Brain pericyte (primary cell): ENCODE measurements at places on chromosomes 11 and 22.

- no peak for DNase-seq
Observed at GRCh38 chr11:2348986-2349385, 28.1 kb upstream of the CD81 start.

- DNase-seq: no peak
Observed at GRCh38 chr11:126331286-126331685, 24.2 kb upstream of the ST3GAL4 start.

- no peak for DNase-seq
Observed at GRCh38 chr11:35978183-35978582, 34.3 kb downstream of the LDLRAD3 start.

- DNase-seq: no peak
Observed at GRCh38 chr22:17303441-17303839, 65.8 kb upstream of the CECR2 start.

- DNase-seq: no peak
Observed at GRCh38 chr11:85307366-85307765, 319.8 kb downstream of the DLG2 start.

DNA sequence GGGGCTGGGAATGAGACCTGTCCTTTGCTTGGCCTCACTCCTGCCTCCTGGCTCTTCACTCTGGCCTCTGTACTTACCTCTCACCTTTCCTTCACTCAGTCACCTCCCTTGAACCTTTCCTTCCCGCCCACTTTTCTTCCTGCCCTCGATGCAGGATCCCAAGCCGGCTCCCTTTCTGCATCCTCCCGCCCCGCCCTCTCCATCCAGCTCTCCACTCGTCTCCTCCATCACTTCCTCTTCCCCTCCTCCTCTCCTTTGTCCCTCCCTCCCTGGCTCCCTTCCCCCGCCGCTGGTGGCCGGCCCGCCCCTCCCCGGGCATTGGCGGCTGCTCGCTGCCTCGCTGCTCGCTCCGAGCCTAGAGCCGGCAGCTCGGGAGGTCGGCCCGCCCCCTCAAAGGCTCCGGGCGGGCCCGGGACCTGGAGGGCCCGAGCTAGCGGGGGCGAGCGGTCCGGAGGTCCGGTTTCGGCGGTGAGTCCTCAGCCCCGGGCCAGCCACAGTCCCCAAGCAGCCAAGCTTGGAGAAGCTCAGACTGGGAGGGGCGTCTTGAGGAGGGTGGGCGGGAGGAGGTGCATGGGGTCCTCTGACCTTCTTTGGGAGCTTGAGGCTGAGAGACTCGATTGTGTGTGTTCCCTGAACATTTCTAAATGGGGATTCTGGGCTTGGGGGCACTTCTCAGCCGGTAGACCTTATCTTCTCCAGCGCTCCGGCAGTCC lies 13.8 kb downstream of the PHLDB1 start:
- no peak for DNase-seq

DNA sequence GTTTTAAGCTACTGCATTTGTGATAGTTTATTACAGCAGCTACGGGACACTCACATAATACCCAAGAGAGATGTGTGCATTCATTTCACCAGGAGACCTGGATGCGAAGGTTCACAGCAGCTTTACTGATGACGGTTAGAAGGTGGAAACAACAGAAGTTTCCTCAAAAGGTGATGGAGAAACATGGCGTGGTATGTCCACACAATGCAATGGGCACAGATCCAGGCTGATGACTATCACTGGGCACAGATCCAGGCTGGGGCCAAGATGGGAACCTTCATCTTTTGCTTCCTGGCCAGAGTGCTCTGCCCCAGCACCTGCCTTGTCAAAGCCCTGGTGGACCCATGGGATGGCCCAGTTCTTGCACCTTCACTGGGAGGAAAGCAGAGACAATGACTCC lies 30.6 kb upstream of the RFPL3 start:
- DNase-seq: no peak

DNA sequence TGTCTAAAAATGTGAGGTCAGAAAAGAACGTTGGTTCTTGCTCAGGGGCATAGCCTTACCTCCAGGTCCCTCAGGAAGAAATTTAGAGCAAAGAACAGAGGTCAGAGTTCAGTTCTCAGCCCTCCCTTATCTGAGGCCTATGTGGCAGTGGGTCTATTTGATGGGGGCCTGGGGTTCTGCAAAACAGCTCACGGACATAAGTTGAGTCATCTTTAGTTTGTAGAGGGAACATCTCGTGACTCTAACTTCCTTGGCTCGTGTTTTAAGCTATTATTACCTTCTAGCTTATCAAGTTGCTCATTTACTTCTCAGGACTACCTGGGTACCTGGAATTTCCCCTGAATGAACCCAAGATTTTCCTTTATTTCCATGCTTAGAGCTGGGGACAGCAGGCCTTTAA lies 91.3 kb upstream of the AMOTL1 start:
- DNase-seq: no peak

DNA sequence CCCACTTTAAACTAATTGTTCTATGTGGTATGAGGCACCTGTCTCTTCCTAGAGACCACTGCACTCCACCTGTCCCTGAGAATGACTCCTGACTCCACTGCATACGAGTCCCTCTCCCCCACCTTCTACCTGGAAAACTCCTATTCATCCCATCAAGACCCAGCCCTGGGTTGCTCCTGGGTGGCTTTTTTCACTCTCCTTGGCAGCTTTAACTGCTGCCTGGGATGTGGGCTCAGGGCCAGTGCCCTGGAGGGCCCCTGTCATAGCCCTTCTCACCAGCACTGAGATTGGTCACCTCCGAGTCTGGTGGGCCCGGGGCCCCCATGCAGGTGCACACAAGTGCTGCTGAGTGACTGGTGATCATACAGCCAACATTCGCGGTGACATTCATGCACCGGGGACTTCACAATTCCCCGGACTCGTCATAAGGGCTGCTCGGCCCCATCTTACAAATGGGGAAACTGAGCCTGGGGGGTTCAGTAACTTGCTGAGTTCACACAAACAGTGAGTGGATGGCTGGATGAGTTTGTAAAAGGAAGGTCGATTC lies 25.9 kb upstream of the TOLLIP start:
- no peak for DNase-seq

- DNase-seq: no peak
Observed at GRCh38 chr11:130706572-130706971, 209.7 kb downstream of the SNX19 start.

DNA sequence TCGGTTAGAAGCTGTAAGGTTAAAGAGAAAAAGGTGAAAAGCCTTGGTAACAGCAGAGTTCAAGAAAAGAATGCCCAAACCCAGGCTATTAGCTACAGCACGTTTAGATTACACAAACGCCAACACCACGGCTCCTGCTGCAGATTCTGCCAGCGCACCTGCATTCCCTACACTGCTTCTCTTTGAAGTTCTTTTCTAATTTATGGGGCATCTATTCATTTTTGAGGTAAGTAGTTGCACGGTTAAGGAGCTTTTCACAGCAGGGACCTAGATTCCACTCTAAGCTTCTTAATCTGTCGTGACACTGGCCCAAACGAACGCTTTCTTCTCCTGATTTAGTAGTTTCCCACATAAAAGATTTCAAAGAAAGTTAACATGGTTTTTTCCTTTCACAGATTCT lies 38.0 kb upstream of the CHKA start:
- no peak for DNase-seq

- DNase-seq: no peak
Observed at GRCh38 chr11:44494785-44495184, 70.7 kb upstream of the CD82 start.

DNA sequence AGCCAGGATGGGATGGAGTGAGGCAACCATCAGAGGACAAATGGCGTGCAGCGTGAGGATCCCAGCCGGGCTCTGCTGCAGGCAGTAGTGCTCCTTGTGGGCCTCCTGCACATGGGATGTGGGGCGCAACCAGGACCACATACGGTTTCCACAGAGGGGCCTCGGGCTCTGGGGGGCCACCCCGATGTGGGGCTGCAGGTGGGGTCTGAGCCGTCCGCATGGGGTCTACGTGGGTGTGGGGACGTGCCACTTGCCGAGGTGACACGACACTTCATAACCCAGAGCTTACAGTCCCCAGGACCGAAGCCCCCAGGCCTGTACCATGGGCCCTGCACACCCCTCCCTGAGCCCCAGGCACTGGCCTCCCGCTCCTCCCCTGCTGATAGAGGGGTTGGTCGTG lies 10.8 kb downstream of the TTLL8 start:
- DNase-seq: no peak

DNA sequence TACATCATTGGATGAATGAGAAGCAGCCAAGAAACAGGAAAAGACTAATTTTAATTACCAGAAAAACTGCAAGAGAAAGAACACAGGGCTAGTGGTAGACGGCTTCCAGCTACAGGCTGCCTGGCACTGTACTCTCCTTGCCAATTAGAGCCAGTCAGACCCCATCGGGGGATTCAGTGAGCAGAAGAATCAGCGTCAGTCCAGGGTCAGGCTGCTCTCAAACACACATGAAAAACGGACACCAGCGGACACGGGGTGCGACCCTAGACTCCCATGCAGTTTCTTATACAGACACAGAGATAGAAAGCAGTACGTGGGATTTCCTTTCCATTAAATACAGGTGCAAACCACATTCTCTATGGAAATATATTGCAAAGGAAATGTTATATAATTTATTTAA lies 1.1 kb upstream of the CNTN5 start:
- no peak for DNase-seq

DNA sequence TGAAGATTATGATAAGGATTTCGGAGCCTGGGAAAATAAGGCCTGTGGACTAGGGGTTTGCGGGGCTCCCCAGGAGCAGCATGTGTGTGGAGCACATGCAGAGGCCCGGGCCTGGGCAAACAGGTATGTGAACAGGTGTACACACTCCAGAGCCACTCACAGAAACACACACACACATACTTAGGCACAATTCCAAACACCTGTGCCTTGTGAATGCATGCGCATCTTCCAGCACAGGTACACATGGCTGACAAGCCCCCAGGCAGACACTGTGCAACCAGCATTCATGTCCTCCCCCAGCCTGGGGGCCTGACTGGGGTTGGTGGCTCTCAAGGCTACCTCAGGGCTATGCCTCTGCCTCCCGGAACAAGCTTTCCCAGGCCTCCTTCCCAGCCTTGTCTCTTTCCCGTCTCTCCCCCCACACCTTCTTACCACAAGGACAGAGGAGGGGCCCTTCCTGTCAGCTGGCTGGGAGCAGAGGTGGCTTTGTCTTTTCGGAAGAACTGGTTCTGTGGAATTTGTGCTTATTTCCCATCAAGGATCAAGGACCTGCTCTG lies 2.6 kb upstream of the P2RY6 start:
- DNase-seq: no peak

DNA sequence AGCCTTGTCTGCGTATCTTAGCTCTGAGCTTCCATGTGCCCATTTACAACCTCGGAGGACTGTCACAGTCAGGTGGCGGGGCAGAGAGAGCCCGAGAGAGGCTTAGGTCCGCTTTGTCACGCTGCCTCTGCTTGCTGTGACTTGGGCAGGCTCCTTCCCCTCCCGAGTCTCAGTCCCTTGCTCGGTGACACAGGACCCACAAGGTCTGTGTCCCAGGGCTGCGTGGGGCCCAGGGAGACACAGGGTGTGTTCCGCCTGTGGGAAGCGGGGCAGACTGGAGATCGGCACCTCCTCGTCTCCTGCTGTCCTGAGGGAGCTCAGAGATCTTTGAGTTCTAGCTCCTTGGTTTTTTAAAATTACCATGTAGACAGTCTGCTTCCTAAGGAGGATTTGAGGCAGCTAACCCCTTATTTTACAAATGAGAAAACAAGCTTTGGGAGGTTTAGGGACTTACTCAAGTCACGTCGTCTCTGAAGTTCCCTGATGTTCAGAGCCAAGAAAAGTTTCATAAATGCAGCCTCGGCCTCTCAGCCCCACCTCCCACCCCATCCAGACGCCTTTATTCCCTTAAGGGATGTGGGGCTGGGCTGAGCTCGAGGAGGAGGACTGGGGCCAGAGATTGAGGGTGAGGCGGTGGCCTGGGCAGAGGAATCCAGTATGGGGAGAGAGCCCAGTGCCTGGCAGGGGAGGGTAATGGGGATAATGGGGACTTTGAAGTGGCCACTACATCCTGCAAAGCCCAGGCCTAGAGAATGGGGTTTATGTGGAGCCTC lies 103.6 kb downstream of the NECTIN1 start:
- no peak for DNase-seq

DNA sequence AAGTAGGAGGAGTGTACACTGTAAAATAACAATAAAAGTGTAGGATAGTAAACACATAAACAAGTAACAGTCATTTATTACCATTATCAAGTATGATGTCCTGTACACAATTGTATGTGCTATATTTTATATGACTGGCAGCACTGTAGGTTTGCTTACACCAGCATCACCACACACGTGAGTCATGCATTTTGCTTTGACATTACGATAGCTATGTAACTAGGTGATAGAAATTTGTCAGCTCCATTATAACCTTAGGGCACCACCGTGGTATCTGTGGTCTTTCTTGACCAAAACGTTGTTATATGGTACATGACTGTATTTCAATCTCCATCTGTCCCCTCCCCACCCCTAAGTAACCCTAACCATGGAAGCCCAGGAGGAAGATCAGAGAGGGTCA lies 1.1 kb downstream of the DNAL4 start:
- DNase-seq: no peak

DNA sequence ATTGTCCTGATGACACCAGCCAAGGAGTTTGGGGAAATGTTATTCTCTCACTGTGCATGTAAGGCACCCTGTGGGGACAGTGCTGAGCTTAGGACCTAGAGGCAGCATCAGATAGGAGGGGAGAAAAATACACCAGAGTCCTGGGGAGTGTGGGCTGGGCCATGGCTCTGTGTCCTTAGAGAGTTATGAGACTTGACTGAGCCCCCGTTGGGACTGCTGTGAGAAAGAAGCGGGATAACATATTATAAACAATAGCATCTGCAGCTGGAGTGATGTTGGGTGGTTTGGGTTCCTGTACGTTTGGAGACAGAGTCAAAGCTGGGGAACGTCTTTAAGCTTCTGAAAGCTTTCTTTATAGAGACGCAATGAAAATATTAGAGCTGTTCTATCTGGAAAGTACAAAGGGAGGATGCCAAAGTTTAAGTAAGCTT lies 90.9 kb upstream of the CRTAM start:
- DNase-seq: peak; percentile 97

DNA sequence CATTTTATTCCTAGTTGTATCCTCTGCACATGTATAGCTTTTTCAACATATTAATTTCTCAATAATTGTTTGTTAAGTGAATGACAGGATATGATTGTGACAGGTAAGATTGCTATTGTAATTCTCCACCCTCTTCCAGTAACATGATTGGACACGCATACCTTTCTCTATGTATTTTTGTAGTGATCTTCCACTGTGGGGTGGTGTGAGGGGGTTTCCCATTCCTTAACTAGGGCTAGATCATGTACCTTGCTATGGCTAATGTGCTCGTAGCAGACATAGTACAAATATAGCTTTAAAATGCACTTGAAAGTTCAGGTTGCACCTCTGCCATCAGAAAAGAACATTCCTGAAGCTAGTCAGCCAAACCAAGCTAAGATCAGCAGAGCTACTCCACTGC lies 2392.8 kb upstream of the RAG2 start:
- DNase-seq: no peak

DNA sequence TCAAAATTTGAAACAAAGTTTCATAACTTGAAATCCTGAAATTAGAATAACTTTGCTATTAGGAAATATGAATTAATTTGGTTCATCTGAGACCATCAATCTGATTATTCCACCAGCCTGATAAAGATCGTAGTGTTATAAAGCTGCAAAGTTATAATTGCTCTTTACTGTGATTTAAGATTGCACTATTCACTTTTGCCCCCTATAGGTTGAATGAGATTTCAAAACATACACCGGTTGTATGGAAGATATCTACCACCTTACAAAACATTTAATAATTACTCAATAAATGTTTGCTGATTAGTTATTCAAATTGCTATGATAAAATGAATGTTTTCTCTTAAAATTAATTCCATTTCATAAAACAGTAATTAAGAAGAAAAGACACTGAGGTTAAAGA lies 26.1 kb downstream of the APIP start:
- DNase-seq: no peak

- DNase-seq: no peak
Observed at GRCh38 chr11:14566331-14567063, 46.3 kb upstream of the PSMA1 start.
